ENCODE measurements at places on chromosomes 11 and 22. TPM values are rescaled to one million over a fixed set of nuclear protein-coding genes. Genes with fewer than 3 reads are reported as not detected.

DNA sequence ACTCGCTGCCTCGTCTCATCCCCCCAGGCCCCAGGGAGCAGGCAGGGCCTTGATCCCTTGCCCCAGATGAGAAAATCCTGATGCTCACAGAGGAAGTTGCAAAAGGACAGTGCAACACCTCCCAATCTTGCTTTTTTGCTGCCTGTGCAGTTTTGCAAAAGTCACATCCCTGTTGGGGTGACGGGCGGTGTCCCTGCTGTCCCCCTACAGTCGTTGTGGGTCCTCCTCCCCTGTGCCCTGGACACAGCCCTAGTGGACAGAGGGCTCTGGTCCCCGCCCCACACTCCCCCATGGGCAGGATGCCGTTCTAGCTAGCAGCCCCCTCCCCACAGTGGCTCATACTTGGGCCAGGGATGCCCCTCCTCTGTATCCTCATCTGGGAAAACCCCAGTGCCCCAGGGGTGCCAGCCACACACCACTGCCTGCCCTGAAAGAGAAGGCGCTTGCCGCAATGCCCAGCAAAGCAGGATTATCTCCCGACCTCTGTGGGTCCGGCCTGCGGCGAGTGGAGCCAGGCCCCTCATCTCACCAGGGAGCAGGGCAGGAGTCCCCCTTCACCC is 18.4 kb upstream of the CTSD start:
- no peak for DNase-seq

Gene APOL1
- total RNA-seq, result 44.2 TPM

DNA sequence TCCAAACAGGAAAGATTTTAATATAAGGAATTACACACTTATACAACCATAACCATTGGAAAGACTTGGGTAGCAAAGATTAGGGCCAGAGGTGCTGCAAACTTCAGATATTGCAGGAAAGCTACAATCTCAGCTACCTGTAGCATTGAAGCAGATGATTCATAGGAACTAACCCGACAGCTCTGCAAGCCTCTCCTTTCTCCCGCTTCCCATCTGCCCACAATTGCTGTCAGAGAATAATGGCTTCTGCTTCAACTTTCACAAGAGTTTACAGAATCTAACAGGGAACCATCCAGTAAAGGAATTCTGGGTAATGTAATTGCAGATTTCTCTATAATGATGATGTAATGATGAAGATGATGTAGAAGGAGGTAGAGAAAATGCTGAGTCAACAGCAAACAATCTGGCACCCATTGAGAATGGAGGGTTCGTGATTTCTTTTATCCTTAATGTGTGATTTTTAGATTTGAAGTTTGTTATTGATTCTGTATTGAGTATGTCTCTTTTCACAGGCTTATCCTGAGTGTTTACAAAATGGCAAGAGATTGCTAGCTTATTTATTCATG is 70.8 kb upstream of the USP47 start:
- DNase-seq, result no peak

Gene TEX54
- total RNA-seq, result not detected

GRCh38 chr11:4178813-4179662 is 84.4 kb downstream of the RRM1 start:
- no peak for DNase-seq

- no peak for DNase-seq
These were observed 14.4 kb upstream of the OR52K1 start for GRCh38 chr11:4467811-4468606.

GRCh38 chr11:115848080-115848479 is 343.9 kb upstream of the CADM1 start:
- no peak for DNase-seq

DNA sequence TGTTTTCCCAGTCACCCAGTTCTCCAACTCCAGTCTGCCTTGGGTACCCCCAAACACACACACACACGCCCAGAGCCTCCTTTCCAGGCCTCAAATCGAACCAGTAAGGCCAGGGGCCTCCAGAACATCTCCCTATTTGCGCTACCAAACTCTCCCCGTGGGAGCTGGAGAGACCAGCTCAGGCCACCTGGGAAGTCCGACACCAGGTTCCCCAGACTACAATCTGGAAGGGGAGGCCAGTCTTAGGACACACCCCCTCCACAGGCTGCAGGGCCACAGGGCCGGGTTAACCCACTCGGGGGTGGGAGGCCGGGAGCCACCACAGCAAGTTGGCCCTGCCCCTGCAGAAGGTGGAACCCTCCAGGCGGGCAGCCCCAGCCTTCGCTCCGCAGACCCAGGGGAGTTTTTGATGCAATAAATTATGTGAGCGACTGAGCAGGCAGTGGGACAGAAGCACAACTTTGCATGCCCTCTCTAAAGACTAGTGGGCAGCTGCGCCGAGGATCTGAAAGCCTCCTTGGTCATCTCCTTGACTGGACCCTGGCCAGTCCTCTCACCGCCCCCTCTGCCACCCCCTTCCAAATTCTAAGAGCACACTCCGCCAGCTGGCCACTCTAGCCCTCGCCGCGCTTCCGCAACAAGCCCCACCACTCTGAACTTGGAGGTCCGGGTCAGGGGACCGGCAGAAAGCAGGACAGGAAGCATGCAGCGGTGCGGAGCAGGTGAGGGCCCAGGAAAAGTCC is 2.8 kb downstream of the IGF2 start:
- DNase-seq, result no peak

- DNase-seq, result no peak
These were observed 14.8 kb downstream of the CHKA start for GRCh38 chr11:68106165-68106940.

DNA sequence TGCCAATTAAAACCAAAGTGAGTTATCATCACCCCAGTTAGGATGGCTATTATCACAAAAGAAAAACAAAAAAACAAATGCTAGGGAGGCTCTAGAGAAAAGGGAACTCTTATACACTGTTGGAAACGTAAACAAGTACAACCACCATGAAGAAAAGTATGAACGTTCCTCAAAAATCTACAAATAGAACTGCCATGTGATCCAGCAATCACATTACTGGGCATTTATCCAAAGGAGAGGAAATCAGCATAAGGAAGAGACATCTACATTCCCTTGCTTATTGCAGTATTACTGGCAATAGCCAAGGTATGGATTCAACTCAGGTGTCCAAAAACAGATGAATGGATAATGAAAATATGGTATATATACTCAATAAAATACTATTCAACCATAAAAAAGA is 1145.1 kb downstream of the LRRC4C start:
- DNase-seq, result no peak

DNA sequence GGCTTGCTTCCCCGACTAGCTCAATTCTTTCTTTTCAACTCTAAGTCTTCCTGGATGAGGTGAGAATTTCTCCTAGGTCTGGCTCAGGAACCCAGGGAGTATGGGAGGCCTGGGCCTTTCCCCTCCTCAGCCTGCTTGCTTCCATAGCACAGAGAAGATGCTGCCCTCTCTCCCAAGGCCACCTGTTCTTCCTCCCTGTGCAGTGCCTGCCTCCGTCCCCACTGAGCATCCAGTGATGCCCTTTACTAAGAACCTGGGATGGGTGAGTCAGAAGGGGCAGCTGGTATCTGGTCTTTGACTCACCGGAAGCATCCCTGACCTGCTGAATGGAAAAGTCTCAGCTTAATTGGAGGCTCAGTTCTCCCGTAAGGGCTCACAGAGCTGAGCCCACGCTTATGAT is 607.9 kb downstream of the BUD13 start:
- DNase-seq, result no peak

Gene ZC3H12C
- 10.1 TPM for total RNA-seq

- no peak for DNase-seq
These were observed 92.8 kb downstream of the MYEOV start for GRCh38 chr11:69386594-69387408.

DNA sequence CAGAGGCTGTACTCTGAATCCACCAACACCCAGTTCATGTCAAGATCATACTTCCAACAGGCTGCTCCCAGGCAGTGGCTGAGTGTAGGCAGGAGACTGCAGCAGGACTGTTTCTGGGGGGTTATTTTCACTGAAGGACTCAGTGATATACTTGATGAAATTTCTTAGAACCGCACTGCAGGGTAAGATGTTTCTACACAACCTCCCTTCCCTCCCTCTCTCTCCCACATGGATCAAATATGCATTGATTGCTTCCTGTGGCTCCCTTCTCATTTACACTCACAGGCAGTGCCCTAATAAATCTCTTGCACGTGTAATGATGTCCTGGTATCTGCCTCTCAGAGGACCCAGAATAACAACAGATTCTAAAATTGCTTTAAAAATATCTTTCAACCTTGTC is 251.3 kb upstream of the CCDC179 start:
- no peak for DNase-seq

DNA sequence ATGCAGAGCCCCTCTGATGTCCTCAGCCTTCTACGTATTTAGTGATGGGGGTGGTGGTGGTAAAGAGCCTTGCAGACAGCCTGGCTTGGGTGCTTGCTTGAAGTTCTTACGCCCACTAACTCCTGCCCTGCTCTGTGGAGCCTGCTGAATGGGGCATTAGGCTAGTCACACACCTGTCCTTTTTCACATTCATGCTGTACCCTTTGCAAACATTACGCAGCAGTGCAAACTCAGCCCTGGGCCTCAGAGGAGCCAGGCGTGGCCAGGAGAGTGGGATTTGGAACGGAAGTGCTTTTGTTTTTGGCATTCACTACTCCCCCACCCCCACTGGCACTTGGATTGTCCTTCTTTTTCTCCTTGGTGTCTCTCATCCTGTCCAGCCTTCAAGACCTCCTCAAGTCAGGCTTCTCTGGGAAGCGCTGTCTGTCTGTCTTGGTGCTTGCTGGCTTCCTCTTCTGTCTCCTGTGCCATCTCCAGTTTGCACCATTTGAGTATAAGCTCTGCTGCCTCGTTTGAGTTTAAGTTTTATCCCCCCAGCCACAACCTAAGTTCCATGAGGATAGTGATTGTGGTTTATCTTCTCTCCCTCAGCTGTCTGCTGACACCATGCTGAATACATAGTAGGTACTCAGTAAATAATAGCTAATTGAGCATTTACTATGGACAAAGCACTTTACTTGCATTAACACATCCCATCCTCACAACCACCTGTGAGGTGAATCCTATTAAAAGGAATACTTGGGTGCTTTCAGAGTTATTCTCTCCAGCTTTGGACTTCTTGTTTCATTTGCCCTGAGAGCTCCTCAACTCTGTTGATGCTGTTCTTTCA is 26.7 kb downstream of the ZBTB16 start:
- DNase-seq, result no peak

DNA sequence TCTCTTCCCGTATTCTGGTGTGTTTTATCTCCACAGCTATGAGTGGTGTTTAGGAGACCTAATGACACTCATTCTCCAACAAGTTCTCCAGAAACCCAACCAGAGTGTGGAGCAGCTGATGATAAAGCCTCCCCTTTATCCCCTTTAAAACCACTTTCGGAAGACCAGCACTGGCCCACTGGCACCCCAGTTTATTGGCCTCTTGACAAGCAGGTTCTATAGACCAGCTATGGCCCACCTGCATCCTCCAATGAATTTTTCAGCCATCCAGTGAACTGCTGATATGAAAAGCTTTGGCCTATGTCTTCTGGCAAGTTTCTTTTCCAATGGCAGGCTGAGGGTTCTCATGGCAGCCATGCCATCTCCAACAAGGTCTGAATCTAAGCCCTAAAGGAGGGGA is 27.4 kb downstream of the CHST1 start:
- DNase-seq, result no peak

Gene OR52B6
- total RNA-seq, result not detected

DNA sequence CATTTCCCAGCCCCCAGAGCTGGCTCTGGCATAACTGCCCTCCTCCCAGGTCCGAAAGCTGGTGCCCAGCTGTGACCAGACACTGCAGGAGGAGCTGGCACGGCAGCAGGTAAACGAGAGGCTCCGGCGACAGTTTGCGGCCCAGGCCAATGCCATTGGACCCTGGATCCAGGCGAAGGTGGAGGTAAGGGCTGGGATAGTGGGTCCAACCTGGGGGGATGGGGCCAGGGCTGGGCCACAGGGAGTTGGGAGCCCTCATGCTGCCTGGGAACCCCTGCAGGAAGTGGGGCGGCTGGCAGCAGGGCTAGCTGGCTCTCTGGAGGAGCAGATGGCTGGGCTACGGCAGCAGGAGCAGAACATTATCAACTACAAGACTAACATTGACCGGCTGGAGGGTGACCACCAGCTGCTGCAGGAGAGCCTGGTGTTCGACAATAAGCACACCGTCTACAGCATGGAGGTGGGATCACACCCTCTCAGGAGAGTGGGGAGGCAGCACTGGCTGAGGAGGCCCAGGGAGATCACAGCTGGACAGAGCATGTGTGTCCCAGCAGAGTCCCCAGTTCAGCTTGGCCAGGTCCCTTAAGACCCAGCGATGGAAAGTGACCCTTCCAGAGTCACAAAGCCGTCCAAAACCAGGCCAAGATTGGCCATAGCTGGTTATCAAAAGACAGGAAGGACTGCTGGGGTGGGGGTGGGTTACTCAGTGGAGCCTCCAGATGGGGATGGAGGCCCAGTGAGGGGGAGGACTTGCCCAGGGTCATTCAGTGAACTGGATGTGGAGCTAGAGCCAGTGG is 7.0 kb downstream of the CTSF start:
- DNase-seq, result no peak

Gene JRKL
- total RNA-seq, result 15.4 TPM

DNA sequence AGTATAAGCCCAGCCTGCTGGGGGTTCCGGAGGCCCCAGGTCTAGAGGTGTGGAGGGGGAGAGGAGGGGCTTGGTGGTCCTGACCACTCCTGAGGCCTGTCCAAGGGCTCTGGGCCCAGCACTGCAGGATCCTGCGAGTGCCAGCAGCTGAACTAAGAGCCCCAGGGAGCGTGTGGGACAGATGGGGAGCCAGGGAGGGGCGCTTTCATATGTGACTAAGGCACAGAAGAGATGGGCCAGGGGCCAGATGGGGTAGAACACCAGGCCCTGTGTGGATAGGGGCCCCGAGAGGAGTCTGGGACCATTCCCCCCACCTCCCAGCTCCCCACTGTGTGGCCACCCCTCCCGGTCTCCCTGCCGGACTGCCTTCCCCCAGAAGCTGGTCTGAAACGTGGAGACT is 18.4 kb downstream of the MAFF start:
- DNase-seq, result no peak

- DNase-seq, result no peak
These were observed 81.5 kb downstream of the SIK3 start for GRCh38 chr11:117016747-117017146.

All from fibroblast of lung (primary cell).